ENCODE measurements at places on chromosomes 16 and 17.

DNA sequence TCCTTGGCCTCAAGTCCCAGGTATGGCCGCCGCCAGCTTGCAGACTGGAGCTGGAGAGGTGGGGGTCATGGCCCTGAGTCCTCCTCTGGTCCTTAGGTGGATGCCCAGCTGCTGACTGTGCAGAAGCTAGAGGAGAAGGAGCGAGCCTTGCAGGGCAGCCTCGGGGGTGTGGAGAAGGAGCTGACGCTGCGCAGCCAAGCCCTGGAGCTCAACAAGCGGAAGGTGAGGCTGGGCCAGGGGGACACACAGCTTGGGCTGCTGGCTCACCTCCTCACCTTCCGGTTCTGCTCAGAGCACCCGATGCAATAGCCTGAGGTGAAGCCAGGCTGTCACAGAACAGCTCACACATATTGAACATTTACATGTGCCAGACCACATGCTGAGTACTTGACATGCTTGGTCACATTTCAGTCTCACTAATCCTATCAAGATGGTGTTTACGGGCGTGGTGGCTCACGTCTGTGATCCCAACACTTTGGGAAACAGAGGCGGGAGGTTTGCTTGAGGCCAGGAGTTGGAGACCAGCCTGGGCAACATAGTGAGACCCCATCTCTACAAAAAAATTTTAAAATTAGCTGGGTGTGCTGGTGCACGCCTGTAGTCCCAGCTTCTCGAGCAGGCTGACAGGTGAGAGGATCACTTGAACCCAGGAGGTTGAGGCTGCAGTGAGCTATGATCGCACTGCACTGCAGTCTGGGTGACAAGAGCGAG, 7.4 kb downstream of the RNF40 start:
- DNase-seq = no peak

DNA sequence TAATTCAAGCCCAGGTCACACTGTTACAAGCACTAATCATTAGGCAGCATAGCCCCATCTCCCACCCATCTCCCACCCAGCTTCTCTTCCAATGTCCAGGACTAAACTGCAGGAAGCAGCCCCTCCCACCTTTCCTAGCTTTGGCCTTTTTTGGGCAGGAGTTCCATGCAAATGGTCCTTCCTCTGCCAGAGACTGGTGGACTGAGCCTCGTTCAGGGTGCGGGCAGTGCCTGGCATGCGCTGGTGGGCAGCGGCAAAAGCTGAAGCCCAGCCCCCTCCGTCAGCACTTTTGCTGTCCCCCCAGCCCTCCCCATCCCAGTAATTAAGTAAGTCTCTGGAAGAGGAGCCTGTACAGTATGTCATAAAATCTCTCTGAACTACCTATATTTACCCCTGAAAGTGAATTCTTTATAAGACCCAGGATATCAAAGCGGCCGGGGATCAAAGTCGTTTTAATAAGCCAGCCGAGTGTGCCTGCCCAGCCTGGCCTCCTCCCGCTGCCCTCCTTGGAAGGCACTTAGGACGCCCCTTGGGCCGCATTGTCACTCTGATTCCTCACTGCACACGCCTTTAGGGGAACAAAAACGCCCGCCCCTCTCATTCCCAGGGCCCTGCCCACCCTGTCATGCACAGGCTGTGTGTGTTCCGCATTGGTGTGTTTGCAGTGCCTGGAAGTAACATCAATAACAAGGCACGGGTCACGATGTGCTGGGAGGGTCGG, 109.9 kb downstream of the IRX5 start:
- DNase-seq = peak; percentile 64

DNA sequence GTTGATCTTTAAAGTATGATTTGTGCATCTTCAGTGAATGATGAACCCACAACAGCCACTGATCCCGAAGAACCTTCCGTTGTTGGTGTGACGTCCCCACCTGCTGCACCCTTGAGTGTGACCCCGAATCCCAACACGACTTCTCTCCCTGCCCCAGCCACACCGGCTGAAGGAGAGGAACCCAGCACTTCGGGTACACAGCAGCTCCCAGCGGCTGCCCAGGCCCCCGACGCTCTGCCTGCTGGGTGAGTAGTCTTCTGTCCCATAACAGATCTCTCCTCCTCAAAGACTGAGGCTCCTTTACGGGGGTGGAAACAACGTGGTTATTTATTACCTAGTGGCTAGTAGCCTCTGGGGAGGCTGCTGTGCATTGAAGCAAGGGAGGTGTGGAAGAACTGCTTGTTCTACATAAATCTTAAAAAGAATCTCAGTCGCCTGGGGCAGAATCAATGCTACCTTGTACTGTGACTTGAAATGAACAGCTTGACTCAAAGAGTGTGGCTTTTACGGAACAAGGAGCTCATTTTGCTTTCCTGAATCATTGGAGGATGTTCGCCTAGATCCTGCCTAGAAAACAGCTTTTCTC, 63.0 kb upstream of the CLEC18A start:
- DNase-seq = no peak

- DNase-seq = no peak
Observed at GRCh38 chr16:4684763-4685162, 8.6 kb upstream of the NUDT16L1 start.

DNA sequence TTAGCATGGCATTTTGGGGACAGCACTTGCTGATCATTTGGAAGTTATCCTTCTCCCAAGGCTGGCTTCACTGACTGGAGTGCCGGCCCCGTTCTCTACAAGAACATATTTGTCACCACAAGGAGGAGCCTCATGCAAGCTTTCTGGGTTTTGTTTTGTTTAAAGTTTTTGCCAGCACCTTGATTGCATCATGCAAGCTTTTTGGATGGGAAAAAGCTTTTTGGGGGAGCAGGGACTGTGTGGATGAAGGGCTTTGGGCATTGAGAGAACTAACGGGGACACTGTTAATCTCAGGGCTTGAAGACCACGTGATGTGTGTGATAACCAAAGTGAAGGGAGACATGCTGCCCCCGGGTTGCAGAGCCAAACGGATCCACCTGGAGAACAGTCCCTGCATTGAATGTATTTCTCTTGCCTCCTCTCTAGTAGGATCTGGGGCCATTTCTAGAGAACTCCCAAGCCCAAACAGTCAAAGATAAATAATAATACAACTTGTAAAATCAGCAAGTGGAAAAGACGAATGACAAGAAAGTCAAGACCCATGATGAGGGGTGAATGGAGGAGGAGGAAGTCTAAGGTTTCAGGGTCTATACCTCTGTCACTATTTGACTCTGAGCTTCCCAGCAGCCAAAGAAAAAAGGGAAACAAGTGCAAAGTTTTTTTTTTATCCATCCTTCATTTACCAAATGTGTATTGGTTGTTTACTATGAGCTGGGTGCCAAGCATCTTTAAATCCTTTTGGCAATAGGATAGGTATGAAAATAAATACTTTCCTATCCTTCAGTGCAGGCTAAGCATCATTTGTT, 17.2 kb downstream of the TMEM114 start:
- no peak for DNase-seq

GRCh38 chr17:43014020-43014648, 7.5 kb downstream of the IFI35 start:
- no peak for DNase-seq

- DNase-seq = peak; percentile 34
Observed at GRCh38 chr16:27389272-27389961, 12.6 kb upstream of the IL21R start.

DNA sequence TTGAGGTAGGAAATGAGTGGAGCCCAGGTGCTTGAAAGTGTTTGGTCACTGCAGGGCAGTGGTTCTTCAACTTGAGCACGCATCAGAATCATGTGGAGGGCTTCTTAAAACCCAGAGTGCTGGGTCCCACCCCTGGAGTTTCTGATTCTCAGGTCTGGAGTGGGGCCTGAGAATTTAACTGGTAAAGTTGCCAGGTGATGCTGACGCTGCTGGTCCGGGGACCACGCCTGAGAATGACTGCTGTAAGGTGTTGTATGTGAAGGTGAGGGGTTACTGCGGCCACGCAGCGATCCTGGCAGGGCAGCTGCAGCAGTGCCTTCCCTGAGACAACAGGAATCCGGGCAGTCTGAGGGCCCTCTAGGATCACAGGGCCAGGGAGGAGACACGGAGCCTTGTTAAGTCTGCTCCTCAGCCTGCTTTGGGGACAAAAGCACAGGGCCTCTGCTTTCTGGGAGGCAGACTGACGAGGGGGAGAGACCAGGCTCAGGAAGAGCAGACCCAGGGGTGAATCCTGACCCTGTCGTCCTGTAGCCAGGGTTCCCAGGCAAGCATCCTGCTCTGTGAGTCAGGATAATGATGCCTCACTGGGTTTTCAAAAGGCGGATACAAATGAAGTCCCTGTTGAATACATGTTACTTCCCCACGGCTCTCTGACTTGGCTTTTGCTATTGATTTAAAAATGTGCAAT, 16.2 kb downstream of the CCDC42 start:
- DNase-seq = no peak

DNA sequence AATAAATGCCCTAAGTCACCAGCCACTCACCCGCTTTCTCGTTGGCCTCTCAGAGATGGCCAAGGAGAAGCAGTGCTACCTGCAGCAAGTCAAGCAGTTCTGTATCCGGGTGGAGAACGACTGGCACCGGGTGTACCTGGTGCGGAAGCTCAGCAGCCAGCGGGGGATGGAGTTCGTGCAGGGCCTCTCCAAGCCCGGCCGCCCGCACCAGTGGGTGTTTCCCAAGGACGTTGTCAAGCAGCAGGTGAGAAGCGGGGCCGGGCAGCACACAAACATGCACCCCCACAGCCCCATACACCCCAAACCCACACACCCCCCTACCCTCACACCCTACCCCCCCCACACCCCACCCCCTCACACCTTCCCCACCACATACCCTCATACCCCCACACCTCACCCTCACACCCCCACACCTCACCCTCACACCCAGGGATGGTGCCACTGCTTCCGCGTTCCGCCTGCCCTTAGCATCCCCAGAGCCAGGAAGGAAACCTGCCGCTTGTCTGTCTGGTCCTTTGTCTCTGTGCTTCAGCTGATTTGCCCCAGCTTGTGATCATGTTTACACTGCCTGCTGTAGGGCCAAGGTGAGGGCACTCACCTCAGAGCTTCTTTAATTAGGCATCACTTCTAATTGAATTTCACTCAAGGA, 41.9 kb upstream of the ENDOV start:
- DNase-seq = no peak

GRCh38 chr17:39568702-39569101, 39.0 kb downstream of the NEUROD2 start:
- no peak for DNase-seq

- DNase-seq = no peak
Observed at GRCh38 chr17:12342161-12342560, 321.5 kb downstream of the MAP2K4 start.

DNA sequence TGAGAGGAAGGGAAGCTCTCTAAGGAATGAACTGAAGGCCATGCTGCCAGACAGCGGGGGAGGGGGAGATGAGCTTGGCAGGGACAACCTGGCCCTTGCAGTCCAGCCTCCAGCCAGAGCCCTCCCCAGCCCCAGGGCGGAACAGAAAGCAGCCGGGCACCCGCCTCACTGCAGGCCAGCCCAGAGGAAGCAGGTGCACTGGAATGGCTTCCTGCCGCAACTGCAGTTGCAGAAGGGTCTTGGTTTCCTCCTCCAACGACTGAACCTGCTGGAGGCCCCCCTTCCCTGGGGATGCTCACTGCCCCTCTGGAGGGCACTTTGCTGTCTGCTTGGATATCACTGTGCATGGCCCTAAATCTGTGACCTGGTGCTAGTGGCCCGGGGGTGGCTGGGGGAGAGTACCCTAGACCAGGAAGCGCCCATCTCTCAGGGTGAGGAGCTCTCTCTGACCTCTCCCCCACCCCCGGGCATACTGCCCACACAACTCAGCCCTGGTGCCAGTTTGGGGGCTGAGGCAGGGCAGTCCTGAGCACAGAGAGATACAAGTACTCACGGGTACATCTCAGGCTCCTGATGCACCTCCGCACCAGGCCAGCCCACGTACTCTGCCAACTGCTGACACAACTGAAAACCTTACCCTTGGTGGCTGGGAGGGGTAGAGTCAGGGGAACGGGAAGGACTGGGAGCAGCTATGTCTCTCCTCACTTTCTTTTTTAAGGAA, 41.1 kb downstream of the MYO18A start:
- no peak for DNase-seq

- DNase-seq = no peak
Observed at GRCh38 chr17:46782250-46782953, 36.1 kb downstream of the WNT3 start.

DNA sequence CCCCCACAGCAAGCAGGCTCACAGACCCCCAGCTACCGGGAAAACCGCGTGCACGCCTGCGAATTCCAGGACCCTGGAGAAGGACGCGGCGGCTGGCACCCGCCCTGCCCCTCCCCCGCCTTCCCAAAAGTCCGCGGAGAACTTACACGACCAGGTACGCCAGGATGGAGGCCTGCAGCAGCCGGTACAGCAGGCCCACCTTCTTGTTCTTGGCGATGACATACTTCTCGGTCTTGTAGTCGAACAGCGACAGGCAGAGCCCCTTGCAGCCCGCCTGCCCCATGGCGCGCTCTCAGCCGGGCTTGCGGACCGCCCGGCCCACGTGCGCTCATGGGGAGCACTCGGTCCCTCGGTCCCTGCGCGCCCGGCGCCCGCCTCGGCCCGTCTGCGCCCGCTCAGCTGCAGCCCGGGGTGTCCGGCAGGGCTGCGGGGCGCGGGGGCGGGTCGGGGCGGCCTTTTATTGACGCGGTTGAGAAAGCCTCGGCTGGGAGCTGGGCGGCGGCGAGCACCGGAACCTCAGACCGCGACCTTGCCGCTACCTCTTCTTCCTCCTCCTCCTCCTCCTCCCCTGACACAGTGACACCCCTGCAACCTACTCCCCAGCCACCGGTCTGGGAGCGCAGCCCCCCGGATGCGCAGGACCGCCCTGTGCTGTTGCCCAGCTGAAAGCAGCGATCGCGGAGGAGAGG, at the start of gene P2RX5:
Gene P2RX5 (minus strand): TSS at position 433 of the 689 bp plus-strand sequence. CDS start 150 bp downstream, at position 283.
- no peak for DNase-seq

- no peak for DNase-seq
Observed at GRCh38 chr17:3812771-3813170, 11.8 kb upstream of the ITGAE start.
